NCI-H1930 (cell line): ENCODE measurements at places on chromosomes 2 and 18.

DNA sequence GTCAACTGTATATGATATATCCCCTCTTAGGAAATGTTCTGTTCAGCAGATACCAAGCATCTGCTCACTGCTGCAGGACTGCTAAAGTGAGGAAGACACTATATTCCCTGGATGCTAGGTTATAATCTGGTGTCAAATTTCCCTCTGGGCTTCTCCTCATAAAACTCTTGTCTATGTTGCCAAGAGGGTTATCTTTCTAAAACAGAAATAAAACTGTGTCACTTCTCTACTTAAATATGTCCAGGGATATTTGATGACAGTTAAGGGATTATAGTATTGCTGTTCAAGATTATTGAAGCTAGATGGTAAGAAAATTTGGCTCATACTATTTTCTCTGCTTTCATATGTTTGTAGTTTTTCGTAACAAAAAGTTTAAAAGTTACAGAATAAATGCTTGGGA is 30.5 kb upstream of the SNRNP27 start:
- DNase-seq, result no peak

- no peak for DNase-seq
Measured at GRCh38 chr2:240425697-240426096, 9.8 kb upstream of the GPC1 start.

DNA sequence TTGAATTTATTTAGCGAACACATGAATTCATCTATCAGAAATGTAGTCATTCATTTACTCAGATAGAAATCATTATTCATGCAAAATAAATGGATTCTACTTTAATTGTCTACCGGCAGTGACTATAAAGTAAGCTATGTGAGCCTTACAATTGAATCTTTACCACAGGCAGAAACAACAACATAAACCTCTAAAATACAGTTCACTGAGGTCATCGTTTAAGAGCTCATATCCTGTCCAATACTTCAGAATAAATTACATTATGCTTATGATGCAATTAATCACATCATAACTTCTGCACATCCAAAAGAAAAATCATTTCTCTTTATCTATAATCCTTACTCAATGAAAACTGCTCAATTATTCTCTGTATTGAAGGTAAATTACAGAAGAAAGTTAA is 244.7 kb downstream of the HNMT start:
- no peak for DNase-seq

DNA sequence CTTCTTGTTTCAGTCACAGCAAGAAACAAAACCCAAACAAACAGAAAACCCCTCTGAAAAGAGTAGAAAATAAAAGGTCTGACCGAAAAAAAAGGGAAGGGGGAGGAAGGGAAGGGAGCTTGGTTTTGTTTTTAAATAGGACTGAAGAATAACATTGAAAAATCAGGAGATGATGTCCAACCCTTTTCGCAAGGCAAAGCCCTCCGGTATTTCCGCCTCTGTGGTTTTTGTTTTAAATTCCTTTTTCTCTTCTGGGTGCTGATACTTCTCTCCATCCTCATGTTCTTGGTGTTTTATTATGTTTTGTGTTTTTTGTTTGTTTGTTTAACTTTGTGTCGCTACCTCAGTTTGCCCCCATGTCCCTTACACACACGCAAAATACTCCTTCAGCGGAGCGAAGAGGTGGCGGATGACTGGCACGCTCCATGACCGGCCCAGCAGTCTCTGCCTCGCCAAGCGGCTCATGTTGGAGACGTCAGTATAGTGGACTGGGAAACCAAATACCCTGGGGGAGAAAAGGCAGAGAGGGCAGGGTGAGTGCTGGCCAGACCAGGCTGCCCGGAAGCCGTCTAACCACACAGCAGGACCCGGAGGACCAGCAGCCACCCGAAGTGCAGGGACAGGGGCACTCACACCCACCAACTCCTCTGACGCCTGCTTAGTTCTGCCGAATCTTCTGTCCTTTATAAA is 65.7 kb upstream of the POMC start:
- DNase-seq, result no peak

- no peak for DNase-seq
Measured at GRCh38 chr2:84924173-84925106, 19.0 kb downstream of the TMSB10 start.

DNA sequence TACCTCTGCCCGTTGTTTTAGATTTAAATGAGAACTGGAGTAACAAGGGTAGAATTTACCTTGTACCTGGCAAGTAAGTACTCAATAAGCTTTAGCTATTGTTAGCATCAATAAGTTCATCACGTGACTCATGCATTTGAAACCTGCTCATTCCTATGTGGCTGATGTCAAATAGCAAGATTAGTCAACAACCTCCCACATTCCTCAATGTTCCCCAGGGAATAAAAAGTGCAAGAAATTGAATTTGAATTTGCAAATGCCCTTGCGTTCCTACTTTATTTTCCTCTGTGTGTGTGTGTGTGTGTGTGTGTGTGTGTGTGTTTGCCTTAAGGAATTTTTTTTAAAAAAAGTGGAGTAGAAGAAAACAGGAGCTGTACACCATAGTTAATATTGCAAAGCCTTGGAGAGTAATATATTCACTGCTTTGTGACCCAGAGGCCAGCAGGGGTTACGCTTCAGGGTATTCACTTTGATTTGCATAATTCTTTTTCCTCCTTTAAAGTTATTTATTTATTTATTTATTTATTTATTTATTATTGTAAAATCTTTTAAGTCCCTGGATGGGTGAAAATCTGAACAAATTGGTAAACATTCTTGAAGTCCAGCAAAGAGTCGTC is 43.9 kb upstream of the DNAH7 start:
- no peak for DNase-seq

DNA sequence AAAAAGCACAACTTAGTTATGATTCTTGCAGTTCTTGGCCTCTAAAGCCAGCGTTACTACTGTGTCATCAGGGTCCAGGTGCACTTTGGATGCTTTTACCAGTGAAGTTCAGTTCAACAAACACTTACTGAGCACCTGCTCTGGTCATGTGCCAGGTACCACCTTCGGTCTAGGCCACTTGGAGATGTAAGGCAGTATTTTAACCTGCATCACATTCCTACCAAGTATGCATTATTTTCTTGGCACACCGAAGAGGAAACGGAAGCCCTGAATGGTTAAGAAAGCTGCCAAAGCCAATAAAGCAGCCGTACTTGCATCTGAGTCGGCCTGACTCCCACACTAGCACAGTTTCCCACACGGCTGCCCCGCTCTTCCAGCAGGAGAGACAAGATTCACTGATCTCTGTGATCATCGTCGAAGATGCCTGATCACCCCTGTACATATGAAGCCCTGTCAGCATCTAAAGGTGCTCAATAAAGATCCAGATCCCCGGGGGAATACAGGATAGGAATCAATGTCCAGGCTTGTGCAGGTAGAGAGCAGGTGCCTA is 427.1 kb downstream of the EIPR1 start:
- no peak for DNase-seq

DNA sequence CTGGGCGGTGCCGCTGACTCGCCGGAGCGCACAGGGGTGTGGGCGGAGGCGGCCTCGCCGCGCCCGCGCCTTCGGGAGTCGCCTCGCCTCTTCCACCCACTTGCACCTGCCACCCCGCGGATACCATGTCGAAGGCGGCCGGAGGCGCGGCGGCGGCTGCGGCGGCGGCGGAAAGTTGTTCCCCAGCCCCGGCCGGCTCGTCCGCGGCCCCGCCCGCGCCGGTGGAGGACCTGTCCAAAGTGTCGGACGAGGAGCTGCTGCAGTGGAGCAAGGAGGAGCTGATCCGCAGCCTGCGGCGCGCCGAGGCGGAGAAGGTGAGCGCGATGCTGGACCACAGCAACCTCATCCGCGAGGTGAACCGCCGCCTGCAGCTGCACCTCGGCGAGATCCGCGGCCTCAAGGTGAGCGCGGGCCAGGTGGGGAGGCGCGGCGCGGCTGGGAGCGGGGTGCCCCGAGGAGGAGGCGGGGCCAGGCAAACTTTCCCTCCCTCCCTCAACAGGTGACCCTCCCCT is 766 bp downstream of the CCDC85A start:
- DNase-seq, result no peak

DNA sequence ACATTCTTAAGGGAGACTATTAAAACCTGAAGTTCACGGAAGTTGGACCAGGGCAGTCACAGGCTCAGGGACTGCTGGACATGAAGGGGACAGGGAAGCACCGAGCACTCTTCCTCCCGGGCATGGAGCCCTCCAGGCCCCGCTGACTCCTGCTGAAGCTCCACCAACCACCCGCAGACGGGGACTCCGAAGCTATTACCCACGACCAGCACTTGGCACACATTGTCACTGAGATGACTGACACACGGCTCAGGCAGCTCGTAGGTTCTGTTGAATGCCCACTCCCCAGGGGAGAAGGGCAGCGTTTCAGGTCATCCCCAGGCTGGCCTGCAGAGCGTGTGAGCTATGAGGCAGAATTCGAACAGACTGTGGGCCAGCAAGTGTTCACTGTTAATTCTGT is 234.8 kb downstream of the NDUFA10 start:
- DNase-seq, result no peak

DNA sequence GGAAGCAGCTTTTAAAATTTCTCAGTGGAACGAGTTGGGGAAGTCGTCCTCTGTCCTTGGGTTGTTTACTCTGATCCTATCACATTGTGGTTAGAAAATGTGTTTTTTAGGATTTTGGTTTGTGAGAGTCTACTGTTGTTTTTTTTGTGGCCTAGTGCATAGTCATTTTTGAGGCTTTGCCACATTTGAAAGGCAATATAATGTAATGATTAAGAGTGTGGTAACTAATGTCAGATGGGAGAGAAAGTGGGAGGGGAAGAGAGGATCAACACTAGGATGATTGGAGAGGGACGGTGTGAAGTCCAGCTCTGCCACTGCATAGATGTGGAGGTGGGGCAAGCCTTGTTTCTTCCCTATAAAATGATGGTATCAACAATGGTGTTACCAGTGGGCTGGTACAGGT is 8.5 kb downstream of the SP140L start:
- DNase-seq, result no peak

GRCh38 chr2:47460766-47461165 is 57.8 kb downstream of the MSH2 start:
- no peak for DNase-seq

- DNase-seq, result no peak
Measured at GRCh38 chr18:74513149-74513882, 17.2 kb downstream of the CNDP2 start.

DNA sequence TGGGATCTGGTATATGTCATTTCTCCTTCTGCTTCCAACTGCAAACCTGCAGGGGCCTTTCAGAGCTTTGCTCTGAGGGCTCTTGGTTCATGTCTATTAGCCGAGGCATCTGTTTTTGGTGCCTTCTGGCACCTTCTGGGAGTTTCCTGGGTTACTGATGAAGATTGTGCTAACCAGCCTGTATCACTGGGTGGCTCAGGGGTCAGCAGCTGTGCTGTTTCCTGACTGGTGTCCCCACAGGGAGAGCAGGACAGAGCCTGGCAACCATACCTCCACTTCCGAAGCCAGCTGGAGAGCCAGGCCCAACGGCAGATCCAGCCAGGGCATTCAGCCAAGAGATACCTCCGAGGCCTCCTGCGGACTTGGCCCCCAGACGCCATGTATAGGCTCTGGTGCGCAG is 17.5 kb downstream of the KIAA2012 start:
- DNase-seq, result no peak

DNA sequence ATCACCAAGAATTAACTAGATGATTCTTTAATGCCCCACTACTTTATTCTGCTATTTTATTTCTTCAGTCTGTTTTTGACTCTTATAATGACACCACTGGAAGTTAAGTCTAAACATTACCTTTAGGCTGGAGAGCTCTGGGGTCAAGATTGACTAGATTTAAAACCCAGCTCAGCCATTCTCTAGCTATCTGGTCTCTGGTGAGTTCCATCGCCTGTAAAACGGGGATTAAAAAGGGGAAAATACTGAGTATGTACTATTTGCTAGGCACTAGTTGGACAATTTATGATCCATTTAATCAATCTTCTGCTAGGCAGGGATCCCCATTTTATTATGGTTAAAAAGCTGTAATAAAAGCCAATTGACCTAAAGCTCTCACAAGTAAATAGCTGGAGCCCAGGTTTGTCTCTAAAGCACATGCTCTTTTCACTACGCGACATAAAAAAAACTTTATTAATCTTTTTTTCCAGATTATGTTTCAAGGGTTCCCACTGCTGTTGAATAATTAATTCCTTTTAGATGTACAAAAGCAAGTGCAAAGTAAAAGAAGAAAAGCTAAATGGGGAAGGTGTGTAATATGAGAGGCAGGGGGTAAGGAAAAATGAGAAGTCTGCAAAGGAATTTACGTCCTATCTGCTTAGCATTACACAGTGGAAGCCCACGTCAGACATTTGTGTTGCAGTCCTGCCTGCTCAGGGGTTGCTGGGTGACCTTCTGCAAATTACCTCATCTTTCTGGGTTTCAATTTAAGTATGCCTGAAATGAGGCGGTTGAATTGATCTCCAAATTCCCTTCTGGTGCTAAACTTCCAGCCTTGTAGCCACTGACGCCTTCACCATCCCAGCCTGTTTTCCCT is 918 bp upstream of the NABP1 start:
- DNase-seq, result no peak

DNA sequence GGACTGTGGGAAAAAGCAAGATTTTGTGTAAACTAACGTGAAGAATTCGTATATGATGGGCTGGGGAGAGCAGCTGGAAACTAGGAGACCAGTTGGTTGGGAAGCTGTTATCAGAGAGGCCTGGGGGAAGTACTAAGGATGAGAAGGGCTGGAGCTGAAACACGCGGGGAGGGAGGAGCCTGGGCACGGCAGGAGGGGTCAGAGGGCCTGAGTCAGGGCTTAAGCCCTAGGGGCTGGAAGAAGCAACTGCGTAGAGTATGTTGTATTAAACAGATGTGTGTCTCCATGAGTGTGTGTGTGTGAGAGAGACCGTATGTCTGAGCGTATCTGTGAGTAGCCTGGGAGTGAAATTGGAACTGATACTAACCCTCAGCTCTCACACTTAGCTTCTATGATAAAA is 8.4 kb downstream of the POMC start:
- no peak for DNase-seq

DNA sequence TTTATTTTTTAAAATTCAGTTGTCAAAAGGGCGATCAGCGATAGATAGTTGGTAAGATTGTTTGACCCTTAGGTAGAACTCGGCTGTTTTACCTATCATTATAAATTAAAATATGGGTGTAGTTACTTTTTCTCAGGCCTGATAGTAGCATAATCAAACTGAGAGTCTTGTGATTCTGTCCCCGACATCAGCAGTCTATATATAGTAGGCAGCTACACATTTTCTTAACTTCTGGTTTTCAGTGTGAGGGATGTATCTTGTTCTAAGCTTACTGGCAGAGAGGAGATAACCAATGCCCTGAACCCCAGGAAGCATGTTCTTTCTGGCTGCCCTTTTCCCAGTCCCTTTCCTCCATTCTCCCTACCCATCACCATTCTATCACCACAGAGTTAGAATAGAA is 56.6 kb downstream of the XRCC5 start:
- DNase-seq, result no peak

- no peak for DNase-seq
Measured at GRCh38 chr2:68660658-68661057, 17.3 kb downstream of the PROKR1 start.

GRCh38 chr18:10318691-10318970 is 135.8 kb upstream of the APCDD1 start:
- DNase-seq, result no peak

DNA sequence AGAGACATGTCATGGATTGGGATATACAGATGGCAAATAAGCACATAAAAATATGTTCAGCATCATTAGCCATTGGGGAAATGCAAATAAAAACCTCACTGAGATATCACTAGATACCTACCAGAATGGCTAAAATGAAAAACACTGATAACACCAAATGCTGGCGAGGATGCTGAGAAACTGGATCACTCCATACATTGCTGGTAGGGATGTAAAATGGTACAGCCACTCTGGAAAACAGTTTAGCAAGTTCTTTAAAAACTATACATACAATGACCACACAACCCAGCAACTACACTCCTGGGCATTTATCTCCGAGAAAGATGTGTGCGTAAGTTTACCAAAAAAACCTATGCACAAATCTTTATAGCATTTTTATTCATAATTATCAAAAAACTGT is 13.9 kb downstream of the PIAS2 start:
- no peak for DNase-seq
